ENCODE measurements at places on chromosomes 5 and 9.

GRCh38 chr9:136939996-136940525 lies 4.5 kb downstream of the FBXW5 start:
- DNase-seq, result no peak

DNA sequence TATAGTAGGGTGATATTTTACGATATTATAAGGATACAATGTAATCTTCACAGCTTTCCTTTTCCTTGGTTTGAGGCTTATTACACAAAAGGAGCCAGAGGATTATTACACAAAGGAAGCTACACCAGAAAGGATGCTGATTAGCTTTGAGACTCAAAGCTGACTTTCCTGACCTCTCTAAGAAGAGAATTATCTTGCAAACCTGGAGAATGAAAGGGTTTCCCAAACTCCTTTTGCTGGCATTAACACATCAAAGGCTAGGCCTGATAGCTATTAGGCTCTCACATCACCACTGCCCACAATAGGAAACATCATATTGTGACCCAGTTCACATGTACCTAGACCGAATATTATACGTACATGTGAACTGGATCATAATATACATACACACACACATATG lies 34.2 kb upstream of the CHD1 start:
- DNase-seq, result no peak

- DNase-seq, result no peak
Observed at GRCh38 chr5:44900273-44900954, 91.7 kb downstream of the MRPS30 start.

GRCh38 chr5:81288021-81288433 lies 13.4 kb upstream of the ZCCHC9 start:
- no peak for DNase-seq

- no peak for DNase-seq
Observed at GRCh38 chr9:76985581-76985980, 33.9 kb upstream of the FOXB2 start.

DNA sequence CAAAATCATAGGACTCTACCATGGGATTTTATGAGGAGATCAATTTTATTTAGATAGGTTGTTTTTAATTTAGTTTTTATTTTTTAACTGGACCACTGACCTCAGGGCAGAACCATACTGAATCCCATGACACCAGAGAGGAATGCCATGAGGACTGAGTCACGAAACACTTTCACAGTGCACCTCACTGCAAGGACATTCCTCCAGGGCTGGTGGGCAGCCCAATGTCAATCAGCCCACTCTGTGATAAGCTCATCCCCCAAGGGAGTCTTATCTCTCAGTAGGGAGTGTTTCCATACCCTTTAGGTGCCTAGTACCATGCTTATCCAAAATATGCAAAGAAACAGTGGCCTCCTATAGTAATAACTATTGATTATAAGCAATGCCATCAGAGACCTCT lies 224.5 kb upstream of the CDH6 start:
- DNase-seq, result no peak

GRCh38 chr9:78971540-78971939 lies 600.2 kb upstream of the TLE4 start:
- no peak for DNase-seq

- no peak for DNase-seq
Observed at GRCh38 chr5:154412925-154413324, 32.9 kb upstream of the SAP30L start.

GRCh38 chr9:127694890-127695720 lies 11.7 kb upstream of the CFAP157 start:
- DNase-seq, result no peak

- DNase-seq, result no peak
Observed at GRCh38 chr9:92183449-92183848, 68.2 kb upstream of the SPTLC1 start.

DNA sequence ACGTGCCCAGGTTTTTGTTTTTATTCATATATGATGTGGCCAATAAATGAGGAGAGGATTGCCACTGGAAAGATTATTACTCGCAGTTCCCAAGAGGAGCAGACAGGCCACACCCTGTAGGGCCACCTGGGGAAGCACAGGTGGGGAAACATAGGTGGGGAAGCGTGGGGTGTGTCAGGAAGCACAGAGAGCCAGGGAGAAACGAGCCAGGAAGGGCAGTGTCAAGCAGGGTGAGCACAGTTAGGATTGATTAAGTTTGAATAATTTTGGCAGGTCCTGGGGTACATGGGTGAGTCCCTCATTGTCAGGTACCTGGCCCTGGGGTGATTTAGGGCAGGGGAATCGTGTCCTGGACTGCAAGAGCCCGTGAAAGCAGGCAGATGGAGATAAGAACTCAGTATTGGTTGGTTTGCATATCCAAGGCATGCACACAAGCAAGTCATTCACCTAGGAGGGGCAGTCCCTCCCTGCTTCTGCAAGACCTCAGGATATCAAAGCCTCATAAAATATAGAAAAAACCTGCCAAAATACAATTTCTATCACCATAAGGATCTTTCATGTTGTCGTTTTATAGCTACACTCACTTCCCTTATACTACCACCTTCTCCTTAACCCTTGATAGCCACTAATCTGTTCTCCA lies 22.4 kb downstream of the MVB12B start:
- no peak for DNase-seq

GRCh38 chr5:42887575-42887974 lies 75.9 kb upstream of the SELENOP start:
- no peak for DNase-seq

DNA sequence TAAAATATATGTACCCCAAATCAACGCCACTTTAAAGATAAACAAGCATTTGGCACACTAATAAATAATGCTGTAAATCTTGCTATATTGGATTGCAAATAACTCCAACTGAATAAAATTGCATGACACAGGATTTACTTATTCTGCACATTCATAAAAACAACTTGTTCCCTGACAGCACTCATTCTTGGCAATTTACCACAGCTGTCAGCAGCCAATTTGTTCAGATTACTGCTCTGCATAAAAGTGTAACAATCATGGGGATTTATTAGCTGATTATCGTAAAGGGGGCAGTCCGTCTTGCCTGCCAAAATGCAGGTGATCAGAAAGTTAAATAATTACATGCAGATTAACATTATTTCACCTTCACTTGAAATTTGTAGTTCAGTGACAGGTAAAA lies 285.3 kb downstream of the SLF1 start:
- peak; percentile 39 for DNase-seq

DNA sequence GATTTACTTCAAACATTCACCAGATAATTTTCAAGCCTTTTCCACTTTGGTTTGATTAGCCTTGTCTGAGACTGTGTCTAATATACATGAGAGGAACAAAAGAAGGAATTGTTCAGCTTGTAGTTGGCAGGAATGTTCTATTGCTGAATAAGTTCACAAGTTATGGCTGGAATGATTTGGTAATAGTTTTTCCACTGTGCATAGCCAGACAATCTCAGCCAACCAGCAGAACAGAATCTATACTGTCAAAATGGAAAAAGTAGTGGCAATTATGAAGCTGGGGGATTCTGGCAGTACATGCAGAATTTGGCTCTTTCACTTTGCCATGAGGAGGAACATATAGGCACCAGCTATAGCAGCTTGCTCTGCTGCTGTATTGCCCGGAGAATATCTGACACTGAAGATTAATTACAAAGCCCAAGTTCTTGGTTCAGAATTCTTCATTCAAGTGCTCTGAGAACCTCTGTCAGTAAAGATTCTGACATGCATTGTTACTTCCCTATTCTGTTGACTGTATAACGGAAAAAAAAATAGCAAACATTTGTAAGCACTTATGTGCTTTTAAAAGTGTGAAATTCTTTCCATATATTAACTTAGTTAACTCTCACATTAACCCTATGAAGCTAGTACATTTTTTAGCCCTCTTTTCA lies 150.6 kb downstream of the PRR16 start:
- DNase-seq, result peak; percentile 72

GRCh38 chr5:78288246-78288645 lies 6.3 kb downstream of the AP3B1 start:
- no peak for DNase-seq

DNA sequence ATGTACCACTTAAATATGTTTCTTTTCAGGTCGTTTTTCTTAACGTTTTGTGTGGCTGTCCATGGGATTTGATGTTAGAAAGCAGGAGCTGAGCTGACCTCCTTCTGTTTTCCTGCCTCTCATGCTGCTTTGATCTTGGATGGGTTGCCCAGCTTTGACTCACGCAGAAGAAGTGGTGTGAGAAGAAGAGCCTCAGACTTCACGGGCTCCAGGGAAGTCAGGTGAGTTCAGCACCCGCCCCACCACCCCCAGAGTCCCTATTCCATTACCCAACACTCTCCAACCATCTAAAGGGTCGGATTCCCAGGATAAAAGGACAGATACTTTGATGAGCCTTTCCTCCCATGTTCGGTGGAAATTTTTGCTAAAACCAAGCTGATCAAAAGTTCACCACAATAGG lies 373.4 kb downstream of the IRX2 start:
- DNase-seq, result no peak

DNA sequence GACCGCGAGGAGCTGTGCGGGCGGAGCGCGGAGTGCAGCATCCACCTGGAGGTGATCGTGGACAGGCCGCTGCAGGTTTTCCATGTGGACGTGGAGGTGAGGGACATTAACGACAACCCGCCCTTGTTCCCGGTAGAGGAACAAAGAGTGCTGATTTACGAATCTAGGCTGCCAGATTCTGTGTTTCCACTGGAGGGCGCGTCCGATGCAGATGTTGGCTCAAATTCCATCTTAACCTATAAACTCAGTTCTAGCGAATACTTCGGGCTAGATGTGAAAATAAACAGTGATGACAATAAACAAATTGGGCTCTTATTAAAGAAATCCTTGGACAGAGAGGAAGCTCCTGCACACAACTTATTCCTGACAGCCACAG lies 590 bp downstream of the PCDHA6 start:
- no peak for DNase-seq

- DNase-seq, result no peak
Observed at GRCh38 chr5:158324236-158324635, 465.3 kb upstream of the CLINT1 start.

DNA sequence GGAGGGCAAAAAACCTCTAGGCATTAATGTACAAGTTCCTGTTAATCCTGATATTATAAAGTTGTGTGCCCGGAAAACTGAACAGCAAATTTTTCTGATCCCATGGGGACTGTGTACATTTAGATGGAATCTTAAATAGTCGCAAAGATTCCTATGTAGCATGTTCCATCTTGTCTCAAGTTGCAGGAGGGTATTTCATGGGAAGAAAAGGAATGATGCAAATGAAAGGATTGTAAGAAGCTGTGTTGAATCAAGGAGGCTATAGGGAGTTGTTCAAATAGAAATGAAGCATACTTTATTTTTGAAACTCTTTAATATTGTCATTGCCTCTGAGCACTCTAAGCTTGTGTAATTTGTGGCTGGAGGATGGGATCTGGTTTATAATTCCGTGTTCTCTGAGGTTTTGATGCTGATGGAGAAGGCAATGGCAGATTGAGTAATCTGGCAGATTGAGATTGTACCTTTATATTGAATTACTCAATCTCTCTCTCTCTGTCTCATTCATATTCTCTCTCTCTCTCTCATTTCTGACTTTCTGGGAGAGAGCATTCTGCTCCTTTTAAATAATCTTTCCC lies 288.5 kb downstream of the OSTF1 start:
- no peak for DNase-seq

- DNase-seq, result no peak
Observed at GRCh38 chr5:119363936-119364335, 8.1 kb downstream of the TNFAIP8 start.

DNA sequence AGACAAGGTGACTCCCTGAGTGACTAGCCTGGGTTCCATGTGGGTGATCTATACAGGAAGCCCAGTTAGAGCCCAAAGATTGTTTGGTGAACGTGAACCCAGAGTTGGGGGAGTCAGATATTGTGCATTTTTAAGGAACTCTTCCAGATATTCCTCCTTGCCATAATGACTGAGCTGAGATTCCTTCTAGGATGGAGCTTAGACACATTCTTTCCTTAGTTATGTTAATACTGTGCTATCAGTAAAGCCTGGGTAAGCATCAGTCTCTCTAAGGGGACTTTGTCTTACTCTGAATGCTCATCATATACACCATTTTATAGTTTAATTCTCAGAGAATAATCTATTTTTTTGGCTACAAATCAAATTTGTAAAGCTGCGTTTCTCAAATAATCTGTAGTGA lies 68.1 kb downstream of the FOXB2 start:
- no peak for DNase-seq

GRCh38 chr9:78566948-78567675 lies 270.2 kb downstream of the PSAT1 start:
- DNase-seq, result no peak

DNA sequence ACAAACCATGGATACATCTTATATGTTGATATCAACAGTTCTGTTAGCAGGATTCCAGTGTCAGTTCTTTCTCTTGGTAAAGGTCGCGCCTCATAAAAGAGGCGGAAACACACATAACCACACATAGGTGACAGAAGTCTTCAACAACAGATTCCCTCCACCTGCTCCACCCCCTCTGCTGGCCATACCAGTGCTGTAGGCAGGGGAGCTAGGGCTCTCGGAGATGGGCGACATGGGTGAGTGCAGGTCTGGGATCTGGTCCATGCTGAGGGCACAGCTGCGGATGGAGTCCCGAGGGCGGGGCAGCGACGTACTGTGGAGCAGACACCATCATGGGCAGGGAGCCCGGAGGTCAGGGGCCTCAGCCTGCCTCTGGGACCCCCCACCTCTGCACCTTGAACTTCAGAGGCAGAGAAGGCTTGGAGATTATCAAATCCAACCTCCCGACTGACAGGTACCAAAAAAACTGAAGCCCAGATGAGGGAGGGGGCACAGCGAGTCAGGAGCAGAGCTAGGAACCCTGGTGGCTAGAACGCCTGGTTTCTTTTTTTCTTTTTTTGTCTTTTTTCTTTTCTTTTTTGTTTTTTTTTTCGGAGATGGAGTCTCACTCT lies 12.0 kb upstream of the TOR2A start:
- no peak for DNase-seq

- no peak for DNase-seq
Observed at GRCh38 chr5:17275289-17276158, 58.1 kb downstream of the BASP1 start.

DNA sequence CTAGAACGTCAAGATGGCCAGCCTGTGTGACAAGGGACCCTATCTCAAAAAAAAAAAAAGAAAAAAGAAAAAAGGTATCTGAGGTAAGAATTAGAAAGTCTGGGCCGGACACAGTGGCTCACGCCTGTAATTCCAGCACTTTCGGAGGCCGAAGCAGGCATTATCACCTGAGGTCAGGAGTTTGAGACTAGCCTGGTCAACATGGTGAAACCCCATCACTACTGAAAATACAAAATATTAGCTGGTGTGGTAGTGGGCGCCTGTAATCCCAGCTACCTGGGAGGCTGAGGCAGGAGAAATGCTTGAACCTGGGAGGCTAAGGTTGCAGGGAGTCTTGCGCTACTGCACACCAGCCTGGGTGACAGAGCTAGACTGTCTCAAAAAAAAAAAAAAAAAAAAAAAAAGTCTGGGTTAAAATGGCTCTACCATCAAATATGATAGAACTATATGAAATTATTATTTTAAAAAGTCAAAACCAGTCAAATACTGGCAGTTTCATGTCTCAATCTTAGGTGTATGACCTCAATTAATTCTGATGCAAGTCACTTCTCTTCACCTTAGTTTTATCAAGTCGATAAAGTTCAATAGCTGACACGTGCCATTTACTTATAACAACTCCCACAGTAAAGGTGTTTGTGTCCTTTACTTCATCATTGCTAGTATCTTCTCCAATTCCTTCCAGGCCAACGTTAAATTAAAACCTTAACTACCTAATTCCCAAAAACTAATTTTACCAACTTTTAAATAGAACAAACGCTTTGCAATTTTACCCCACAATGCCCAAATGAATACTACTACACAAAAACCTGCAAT lies 1.1 kb downstream of the RPS23 start:
- no peak for DNase-seq
